DND-41 (cell line): ENCODE measurements at places on chromosomes 3 and 15.
A peak's percentile ranks its signal among the peaks of the same experiment; 100 is the strongest.

DNA sequence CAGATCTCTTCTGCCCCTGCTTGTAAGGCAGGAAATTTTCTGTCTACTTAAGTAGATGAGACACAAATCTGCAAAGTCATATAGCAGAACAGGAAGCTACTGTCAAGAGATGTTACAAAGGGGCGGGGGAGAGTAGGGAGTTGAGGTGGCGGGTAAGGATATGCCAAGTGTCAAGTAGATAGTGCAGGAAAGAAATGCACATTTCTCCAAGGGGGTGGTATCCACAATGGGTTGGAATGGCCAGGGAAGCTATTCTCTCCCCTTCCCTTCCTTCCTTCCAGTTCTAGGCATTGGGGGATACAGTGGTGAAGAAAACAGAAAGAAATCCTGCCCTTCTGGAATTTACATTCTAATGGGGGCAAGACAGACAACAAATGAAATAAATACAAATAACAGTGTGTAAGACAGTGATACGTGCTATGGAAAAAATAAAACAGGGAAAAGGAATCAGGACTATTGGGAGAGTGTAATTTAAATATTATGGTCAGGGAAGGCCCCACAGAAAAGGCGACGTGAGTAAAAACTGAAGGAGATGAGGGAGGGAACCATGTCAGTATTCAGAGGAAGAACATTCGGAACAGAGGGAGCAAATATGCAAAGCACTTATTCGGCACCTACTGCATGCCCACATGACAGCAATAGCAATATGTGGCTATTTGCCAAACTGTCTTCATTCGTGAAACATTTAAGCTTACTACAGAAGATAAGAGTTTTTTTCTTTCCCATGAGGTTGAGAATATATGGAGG is 42.8 kb upstream of the RNU6-1 start:
- H3K4me3 ChIP-seq = no peak overlapping the region
- no peaks in the 10 kb centered on the region for H3K36me3 ChIP-seq
- H3K27me3 ChIP-seq = no peaks in the 10 kb centered on the region
- H3K27ac ChIP-seq = peak overlapping the region; percentile 66

GRCh38 chr3:10808974-10809373 is 7.1 kb upstream of the SLC6A11 start:
- H3K27ac ChIP-seq = no peak overlapping the region
- peaks cover 4% of the 10 kb centered on the region for H3K27me3 ChIP-seq
- H3K36me3 ChIP-seq = no peaks in the 10 kb centered on the region
- no peak overlapping the region for H3K4me3 ChIP-seq

- DNase-seq = no peak
- peaks cover 3% of the 10 kb centered on the region for H3K27me3 ChIP-seq
- no peaks in the 10 kb centered on the region for H3K36me3 ChIP-seq
- no peaks in the 10 kb centered on the region for H3K4me1 ChIP-seq
- no peak overlapping the region for H3K27ac ChIP-seq
- H3K4me3 ChIP-seq = no peak overlapping the region
Observed at GRCh38 chr3:156655819-156656550, 18.4 kb upstream of the TIPARP start.

- peaks cover 35% of the 10 kb centered on the region for H3K4me1 ChIP-seq
- H3K27me3 ChIP-seq = peaks cover 4% of the 10 kb centered on the region
- no peaks in the 10 kb centered on the region for H3K36me3 ChIP-seq
- H3K4me3 ChIP-seq = no peak overlapping the region
- DNase-seq = no peak
Observed at GRCh38 chr15:69762373-69763148, 309.9 kb downstream of the RPLP1 start.

DNA sequence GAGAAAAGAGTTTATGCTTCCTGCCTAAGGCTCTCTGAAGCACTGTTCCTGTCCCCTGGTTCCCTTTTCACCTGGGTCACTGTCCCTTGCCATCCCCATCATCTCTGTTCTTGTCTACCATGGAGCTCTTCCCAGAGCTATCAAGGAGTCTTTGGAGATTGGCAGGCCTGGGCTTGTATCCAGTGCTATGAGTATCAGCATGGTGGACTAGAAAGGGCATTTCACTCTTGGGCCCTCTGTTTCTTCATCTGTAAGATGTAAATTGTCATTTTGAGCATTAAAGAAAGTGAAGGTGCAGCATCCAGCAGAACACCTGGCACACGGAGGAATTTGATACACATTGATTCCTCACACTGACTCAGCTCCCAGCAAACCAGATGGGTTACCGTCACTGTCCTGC is 388.2 kb downstream of the CACNA2D3 start:
- DNase-seq = no peak
- no peak overlapping the region for H3K4me3 ChIP-seq
- H3K27ac ChIP-seq = no peak overlapping the region
- no peaks in the 10 kb centered on the region for H3K27me3 ChIP-seq
- no peaks in the 10 kb centered on the region for H3K36me3 ChIP-seq
- H3K4me1 ChIP-seq = no peaks in the 10 kb centered on the region
